ENCODE measurements at places on chromosomes 1 and 21. TPM values are rescaled to one million over a fixed set of nuclear protein-coding genes. Genes with fewer than 3 reads are reported as not detected.
A peak's percentile ranks its signal among the peaks of the same experiment; 100 is the strongest.

DNA sequence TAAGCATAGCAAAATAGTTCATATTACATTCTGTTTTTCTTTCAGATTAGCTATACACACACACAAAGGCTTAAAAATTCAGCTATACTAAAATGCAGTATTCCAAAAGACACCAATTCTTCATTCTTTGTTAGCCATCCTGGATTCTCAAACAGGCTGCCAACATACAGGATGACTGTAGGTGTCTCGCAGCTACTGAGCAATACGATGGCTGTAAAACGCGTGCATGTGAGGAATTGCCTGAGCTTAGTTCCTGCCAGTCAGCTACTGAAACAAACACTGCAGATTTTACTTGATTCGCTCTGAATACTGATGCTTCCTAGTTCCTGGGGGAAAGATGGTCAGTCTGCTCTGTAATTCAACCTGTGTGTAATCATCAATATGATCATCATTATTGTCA, 24.7 kb upstream of the HMGN1 start:
- H3K4me3 ChIP-seq = no peak overlapping the region
- H3K27me3 ChIP-seq = no peaks in the 10 kb centered on the region
- DNase-seq = peak; percentile 72
- no peaks in the 10 kb centered on the region for H3K4me1 ChIP-seq
- H3K27ac ChIP-seq = no peak overlapping the region

DNA sequence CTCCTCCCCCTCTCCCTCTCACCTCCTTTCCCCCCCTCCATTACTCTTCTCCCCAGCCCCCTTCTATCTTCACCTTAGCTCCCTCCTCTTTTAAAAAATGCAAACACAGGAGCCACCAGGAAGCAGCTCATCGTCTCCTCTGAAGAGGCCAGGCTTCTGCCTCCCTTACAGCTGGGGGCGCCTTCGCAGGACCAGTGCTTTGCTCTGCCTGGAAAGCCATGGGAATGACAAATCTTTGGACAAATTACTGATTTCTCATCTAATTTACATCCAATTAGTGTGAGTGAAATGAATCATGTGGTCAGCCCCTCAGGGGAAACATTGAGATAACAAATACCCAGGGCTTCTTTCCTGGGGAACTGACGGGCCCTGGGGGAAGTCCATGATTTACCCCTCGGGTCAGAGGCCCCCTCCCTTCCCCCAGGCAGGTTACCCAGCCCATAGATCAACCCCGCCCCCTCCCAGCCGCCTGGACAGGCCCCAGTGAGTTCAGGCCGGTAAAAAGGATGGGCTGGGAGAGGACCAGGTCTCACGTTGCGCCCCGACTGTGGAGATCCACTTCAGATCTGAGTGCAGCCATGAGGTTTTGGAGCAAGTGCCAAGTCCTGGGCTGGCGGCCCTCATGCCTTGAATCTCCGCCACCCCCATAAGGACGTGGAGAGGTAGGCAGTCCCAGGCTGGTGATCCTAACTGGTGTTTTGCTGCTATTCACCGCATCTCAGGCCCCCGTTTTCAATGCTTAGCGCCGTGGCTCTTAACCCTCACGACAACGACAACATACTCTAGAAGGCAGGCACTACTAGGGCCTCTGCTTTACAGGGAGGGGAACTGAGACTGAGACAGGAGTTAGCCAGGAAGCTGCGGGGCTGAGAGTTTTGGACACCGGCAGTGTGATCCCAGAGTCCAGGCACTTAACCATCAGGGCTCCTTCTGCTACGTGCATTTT, 300.8 kb downstream of the RRAGC start:
- no peak overlapping the region for H3K27ac ChIP-seq
- peak overlapping the region; percentile 30 for H3K4me3 ChIP-seq
- H3K27me3 ChIP-seq = no peaks in the 10 kb centered on the region

The MSH4 gene
- not detected for total RNA-seq

DNA sequence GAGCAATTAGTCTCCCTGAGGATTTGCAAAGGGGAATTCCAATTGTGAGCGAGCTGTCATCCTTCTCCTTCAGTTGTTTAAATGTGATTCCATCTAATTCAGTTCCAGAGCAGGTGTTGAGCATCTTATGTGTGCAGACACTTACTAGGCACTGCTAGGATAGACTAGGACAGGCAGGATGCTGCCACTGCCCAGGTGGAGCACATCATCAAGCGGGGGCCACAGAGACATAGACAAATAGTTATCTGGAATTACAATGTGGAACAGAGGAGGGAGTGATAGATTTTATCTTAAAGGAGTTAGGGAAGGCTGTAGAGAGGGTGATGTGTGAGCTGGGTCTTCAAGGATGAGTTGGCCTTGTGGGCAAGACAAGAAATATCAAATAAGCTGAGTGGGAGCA, 55.9 kb downstream of the CDC7 start:
- H3K4me1 ChIP-seq = peaks cover 3% of the 10 kb centered on the region
- H3K27me3 ChIP-seq = no peaks in the 10 kb centered on the region
- no peak for DNase-seq

- no peak overlapping the region for H3K27ac ChIP-seq
- peaks cover 92% of the 10 kb centered on the region for H3K36me3 ChIP-seq
- H3K27me3 ChIP-seq = no peaks in the 10 kb centered on the region
- H3K4me3 ChIP-seq = no peak overlapping the region
- H3K4me1 ChIP-seq = peaks cover 9% of the 10 kb centered on the region
- DNase-seq = peak; percentile 40
Measured at GRCh38 chr1:29197590-29197924, 15.9 kb upstream of the SRSF4 start.

DNA sequence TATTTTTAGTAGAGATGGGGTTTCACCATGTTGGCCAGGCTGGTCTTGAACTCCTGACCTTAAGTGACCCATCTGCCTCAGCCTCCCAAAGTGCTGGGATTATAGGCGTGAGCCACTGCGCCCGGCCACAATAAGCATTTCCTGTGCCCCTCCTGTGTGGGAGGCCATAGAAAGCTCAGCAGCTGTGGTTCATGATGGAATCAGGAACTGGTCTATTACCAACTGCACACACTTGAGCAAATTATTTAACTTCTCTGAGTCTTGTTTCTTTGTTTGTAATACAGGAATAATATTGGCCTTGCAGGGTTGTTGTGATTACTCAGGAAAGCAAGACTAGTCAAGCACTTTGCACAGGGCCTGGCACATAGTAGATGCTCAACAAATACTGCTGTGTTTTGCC, 15.0 kb downstream of the RHBG start:
- H3K36me3 ChIP-seq = no peaks in the 10 kb centered on the region
- no peak overlapping the region for H3K27ac ChIP-seq
- H3K4me1 ChIP-seq = no peaks in the 10 kb centered on the region
- no peak overlapping the region for H3K4me3 ChIP-seq
- H3K27me3 ChIP-seq = peaks cover 27% of the 10 kb centered on the region

- no peaks in the 10 kb centered on the region for H3K4me1 ChIP-seq
- H3K27ac ChIP-seq = peak overlapping the region; percentile 49
- H3K36me3 ChIP-seq = no peaks in the 10 kb centered on the region
Measured at GRCh38 chr1:183272390-183272848, 86.4 kb downstream of the LAMC2 start.

The NHLH1 gene
- not detected for total RNA-seq

GRCh38 chr1:67970088-67970487, 80.3 kb downstream of the DIRAS3 start:
- no peak overlapping the region for H3K4me3 ChIP-seq
- DNase-seq = no peak
- H3K36me3 ChIP-seq = no peaks in the 10 kb centered on the region

The MTARC1 gene
- total RNA-seq = 8.5 TPM

The LCE3E gene
- not detected for total RNA-seq

The CRNN gene
- total RNA-seq = not detected

The SMPDL3B gene
- total RNA-seq = not detected

DNA sequence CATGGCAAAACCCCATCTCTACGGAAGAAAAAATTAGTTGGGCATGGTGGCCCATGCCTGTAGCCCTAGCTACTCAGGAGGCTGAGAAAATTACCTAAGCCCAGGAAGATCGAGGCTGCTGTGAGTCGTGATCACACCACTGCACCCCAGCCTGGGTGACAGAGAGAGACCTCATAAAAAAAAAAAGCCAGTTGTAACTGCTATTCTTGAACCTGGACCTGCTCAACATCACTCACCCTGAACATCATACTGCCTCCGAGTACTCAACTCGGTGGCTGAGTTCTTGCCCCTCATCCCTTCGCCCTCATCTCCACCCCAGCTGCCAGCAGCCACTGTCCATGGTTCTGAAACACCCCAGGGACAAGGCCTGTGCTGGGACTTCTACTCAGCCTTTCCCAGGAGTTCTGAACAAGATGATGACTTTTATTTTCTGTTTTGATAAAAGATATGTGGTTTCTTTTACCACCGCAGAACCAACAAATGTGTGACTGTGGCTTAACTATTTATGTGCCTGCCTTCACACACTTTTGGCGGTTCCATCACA, 5.4 kb upstream of the DISP3 start:
- peak; percentile 57 for DNase-seq
- H3K27me3 ChIP-seq = no peaks in the 10 kb centered on the region
- peaks cover 3% of the 10 kb centered on the region for H3K4me1 ChIP-seq

The PARP1 gene
- total RNA-seq = 54.5 TPM

The ASCL5 gene
- total RNA-seq = 0.18 TPM

DNA sequence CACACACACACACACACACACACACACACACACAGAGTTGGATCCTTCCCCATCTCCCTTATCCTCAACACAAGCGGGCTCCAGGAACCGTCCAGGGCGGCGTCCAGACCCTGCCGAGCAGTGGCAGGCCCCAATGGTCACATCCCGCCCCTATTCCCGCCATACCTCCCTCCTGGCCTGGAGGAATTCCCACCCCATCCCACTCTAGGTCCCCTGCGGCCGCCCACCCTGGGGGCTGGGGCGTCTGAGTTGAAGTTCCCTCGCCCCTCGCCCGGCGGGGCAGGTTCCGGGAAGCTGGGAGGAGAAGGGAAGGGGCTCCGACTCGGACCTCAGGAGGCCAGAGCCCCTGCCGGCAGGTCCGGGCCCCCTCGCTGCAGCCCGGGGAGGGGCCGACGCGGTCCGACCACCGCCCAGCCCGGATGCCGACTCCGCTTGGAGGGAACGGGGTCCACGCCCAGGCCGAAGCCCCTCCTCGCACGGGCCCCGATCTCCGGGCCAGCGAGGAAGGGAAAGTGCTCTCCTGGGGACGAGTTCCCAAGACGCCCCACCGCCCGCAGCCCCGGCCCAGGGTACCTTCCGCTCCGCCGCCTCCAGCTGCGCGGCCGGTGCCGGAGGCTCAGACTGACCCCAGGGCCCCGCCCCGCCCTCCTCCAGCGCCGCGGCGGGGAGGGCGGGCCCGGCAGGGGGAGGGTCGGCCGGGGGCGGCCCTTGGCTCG, at the start of gene RHOC:
Gene RHOC, minus strand, starts transcription at position 623 of the 716 bp plus-strand sequence. CDS start 3,328 bp downstream, outside the sequence.
- peak; percentile 91 for DNase-seq
- H3K27me3 ChIP-seq = no peaks in the 10 kb centered on the region
- peaks cover 13% of the 10 kb centered on the region for H3K36me3 ChIP-seq
- H3K4me3 ChIP-seq = peak within 1 kb of the TSS; percentile 80
- H3K27ac ChIP-seq = peak within 1 kb of the TSS; percentile 96

The KRTAP7-1 gene
- not detected for total RNA-seq

DNA sequence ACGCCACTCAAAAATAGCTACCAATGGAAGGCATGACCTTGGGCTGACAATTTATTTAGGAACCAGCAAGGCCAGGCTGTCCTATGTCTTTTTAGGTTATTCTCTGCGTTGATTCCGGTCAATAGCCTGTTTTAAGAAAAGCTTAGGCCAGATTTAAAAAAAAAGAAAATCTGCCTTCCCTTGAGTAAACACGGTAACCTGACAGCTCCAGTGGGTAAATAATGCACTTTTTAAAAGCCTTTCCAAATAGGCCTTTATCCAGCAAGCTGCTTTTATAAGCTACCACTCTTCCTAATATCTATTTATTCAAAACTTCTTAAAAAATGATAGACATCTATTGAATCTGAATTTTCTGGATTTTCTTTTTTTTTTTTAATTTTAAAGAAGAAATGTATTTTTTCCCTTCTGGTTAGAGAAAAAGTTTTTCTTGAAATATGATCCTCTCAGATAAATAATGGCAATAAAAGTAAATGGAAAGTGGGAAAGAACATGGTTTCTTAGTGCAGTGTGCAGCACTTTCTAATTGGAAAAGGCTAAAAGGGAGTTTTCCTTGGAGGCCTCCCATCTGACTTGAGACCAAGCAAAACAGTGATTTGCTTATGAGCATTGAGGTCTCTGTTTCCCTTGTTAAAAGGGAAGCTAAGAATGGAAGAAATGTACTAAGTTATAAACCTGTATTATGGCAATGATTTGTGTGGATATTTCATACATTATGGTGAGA, 281.0 kb upstream of the RUNX1 start:
- H3K4me1 ChIP-seq = peaks cover 8% of the 10 kb centered on the region
- no peaks in the 10 kb centered on the region for H3K36me3 ChIP-seq
- H3K27me3 ChIP-seq = no peaks in the 10 kb centered on the region
- no peak for DNase-seq
- H3K27ac ChIP-seq = no peak overlapping the region
- no peak overlapping the region for H3K4me3 ChIP-seq

- peaks cover 56% of the 10 kb centered on the region for H3K4me1 ChIP-seq
- H3K27me3 ChIP-seq = no peaks in the 10 kb centered on the region
- no peak for DNase-seq
- peak overlapping the region; percentile 65 for H3K27ac ChIP-seq
- peak overlapping the region; percentile 39 for H3K4me3 ChIP-seq
Measured at GRCh38 chr21:39384674-39385298, 35.9 kb upstream of the HMGN1 start.

The TFF2 gene
- 152 TPM for total RNA-seq

GRCh38 chr1:41045740-41046139, 24.2 kb upstream of the SLFNL1 start:
- peak overlapping the region; percentile 23 for H3K4me3 ChIP-seq
- peak overlapping the region; percentile 71 for H3K27ac ChIP-seq
- peak; percentile 41 for DNase-seq
- peaks cover 32% of the 10 kb centered on the region for H3K4me1 ChIP-seq

The NPL gene
- total RNA-seq = 0.45 TPM

DNA sequence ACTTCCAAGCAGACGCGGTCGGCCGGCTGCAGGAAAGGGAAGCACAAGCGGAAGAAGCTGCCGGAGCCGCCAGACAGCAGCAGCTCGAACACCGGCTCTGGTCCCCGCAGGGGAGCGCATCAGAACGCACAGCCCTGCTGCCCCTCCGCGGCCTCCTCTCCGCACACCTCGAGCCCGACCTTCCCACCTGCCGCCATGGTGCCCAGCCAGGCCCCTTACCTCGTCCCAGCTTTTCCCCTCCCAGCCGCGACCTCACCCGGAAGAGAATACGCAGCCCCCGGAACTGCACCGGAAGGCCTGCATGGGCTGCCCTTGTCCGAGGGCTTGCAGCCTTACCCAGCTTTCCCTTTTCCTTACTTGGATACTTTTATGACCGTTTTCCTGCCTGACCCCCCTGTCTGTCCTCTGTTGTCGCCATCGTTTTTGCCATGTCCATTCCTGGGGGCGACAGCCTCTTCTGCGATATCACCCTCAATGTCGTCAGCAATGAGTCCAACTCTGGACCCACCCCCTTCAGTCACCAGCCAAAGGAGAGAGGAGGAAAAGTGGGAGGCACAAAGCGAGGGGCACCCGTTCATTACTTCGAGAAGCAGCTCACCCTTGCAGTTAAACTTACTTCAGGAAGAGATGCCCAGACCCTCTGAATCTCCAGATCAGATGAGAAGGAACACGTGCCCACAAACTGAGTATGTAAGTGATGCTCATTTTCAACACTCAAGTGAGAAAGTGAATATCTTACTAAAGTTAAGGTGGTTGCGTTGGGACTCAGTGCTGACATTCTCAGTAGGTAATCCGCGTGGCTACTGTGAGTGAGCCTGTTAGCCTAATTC, 25.5 kb downstream of the UTS2 start:
- DNase-seq = no peak
- H3K36me3 ChIP-seq = peaks cover 86% of the 10 kb centered on the region
- no peaks in the 10 kb centered on the region for H3K4me1 ChIP-seq
- peak overlapping the region; percentile 31 for H3K4me3 ChIP-seq

- DNase-seq = no peak
- H3K27me3 ChIP-seq = no peaks in the 10 kb centered on the region
- no peak overlapping the region for H3K4me3 ChIP-seq
- no peak overlapping the region for H3K27ac ChIP-seq
- H3K36me3 ChIP-seq = no peaks in the 10 kb centered on the region
Measured at GRCh38 chr21:35602811-35603362, 457.4 kb downstream of the SETD4 start.

Data from stomach (tissue), 19 donors.